Central memory CD4-positive, alpha-beta T cell (primary cell): ENCODE measurements at places on chromosomes 6 and 20.
A peak's percentile ranks its signal among the peaks of the same experiment; 100 is the strongest.

DNA sequence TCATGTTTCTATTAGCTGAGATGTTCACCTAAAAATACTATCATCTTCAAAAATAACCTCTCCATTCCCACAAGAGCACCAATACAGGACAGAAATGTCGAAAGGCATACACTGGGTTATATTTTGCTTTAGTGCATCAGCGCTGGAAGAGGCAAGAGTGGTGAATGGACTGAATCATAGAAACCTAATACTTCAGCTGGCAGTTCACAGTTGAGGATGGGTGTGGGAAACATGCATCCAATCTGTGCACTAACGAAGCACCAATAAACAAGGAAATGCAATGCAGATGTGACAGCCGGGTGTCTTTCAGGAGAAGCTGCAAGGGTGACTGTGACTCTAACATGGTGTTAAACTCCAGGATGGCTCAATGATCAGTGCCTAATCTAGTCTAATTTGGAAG is 365.8 kb downstream of the ESR1 start:
- DNase-seq, result no peak

- DNase-seq, result no peak
Measured at GRCh38 chr6:157206359-157206815, 116.9 kb downstream of the TMEM242 start.

- no peak for DNase-seq
Measured at GRCh38 chr6:79257381-79258205, 23.1 kb upstream of the HMGN3 start.

GRCh38 chr6:120230008-120230407 is 880.4 kb upstream of the MAN1A1 start:
- DNase-seq, result no peak

DNA sequence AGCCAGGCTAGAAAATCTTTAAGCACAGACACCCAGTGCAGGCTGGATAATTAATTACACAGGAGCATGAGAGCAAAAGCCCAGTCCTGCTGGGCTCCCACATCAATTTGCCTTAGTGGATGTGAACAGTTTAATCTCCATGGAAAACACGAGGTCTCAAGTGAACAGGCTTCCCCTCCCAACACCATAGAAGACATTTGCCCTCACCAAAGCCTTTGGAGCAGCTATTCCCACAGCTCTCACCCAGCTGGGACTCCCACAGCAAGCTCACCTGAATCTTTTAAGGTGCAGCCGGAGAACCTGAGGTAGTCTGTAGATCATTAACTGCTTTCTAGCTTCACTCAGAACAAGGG is 12.0 kb downstream of the TOMM6 start:
- no peak for DNase-seq

DNA sequence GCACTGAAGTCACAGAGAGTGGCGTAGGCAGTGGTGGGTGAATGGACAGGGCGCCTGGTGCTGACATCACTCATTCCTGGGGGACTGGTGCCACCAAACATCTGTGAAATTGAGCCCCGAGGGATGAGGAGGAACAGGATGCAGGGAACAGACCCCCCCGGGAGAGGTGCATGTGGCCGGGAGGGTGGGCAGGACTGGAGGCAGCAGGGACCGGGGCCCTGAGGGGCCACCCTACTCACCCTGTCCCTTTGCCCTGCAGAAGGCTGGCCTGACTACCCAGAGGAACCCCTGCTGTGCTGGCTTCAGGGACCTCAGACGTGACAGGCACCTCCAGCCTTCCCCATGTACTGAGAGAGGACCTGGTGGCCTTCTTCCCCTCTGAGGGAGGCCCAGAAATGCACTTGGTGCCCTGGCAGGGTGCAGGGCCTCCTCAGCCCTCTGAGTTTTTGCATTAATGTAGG is 25.1 kb downstream of the SYNDIG1 start:
- DNase-seq, result no peak

DNA sequence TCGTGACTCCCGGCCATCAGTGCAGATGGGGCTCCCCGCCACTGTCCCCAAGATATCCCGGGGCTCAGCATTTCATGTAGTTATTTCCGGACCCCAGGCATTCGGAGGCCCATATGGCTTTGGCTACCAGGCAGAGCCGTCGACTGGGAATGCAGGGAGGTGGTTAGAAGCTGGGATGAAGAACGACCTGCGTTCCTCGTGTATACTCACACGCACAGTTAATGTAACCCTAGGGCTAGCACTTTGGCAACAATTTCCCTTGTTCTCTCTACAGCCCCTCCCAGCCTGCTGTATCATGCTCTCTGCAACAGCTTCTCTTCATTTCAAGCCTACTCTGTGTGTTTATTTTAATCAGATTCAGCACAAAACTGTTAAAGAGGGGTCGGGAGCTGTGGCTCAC is 240.4 kb downstream of the MYLK4 start:
- DNase-seq, result no peak

- DNase-seq, result no peak
Measured at GRCh38 chr6:145263778-145264211, 471.5 kb downstream of the EPM2A start.

DNA sequence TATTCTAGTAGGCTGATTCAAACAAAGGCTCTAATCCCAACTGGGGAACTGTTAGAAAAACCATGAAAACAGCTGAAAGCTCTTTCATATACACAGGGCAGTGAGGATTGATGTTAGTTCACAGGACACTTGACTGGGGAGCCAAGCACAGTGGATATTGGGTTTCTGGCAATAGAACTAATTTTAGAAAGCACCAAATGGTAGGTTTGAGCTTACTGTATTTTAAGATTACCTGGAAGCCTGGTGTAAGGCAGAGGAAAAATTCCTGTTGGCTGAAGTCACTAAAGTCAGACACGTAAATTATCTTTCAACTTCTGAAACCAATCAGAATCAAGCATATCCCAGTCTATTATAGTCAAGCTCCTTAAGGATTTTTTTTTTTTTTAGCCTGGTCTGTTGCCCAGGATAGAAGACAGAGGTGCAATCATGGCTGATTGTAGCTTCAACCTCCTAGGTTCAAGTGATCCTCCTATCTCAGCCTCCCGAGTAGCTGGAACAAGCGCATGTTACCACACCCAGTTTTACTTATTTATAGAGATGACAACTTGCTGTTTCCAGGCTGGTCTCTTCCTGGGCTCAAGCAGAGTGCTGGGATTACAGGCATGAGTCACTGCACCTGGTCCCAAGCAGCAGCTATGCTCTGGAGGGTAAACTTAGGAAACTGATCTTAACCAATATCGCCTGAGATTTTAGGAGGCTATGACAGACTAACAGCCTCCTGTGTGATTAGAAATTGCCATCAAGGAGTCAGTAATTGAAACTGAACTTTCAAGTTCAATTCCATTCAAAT is 32.5 kb upstream of the SYNCRIP start:
- DNase-seq, result no peak

GRCh38 chr20:44075191-44075949 is 111.6 kb downstream of the JPH2 start:
- DNase-seq, result no peak

DNA sequence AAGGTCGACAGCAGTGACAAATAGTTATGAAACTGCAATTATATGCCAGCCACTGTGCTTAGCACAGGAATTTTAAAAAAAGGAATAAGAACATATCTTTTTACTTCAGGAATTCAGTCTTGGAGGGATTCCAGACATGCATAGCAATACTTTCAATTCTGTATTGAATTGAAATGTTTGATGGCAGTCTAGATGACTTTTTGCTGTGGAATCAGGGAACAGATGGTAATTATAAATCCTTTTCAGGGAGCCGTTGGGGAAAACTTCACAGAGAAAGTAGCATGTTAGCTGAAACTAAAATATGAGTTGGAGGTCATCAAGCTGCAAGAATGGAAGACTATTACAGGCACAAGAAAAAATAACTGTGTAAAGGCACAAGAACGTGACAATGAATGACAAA is 74.8 kb downstream of the IMPG1 start:
- DNase-seq, result no peak

DNA sequence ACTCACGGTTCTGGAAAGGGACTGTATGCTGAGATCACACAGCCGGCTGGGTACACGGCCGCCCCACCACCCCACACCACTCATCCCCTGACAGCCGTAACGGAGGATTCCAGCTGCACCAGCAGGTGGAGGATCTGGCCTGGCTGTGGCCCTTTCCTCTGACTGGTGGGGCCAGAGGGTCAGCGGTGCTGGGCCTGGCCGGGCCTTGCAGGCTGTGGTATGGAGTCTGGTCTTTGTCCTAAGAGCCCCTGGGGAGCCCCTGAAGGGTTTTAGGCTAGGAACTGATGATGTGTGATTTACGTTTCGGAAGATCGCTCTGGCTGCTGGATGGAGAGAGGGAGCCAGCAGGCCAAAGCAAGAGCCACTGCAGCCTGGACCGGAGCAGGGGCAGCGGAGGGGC is 26.6 kb downstream of the NOL4L start:
- no peak for DNase-seq

DNA sequence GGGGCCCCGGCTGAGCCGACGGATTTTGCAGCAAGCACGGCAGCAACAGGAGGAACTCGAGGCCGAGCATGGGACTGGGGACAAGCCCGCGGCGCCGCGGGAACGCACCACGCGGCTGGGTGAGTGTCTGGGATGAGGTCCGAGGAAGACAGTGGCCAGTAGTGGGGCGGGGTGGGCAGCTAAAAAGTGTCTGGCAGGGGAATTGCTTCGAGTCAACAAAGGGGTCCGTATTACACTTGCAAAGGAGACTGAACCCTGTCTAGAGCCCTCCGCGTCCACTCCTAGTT is 356 bp downstream of the BYSL start:
- peak; percentile 8 for DNase-seq

GRCh38 chr20:37231947-37232630 is 29.5 kb downstream of the GHRH start:
- no peak for DNase-seq

DNA sequence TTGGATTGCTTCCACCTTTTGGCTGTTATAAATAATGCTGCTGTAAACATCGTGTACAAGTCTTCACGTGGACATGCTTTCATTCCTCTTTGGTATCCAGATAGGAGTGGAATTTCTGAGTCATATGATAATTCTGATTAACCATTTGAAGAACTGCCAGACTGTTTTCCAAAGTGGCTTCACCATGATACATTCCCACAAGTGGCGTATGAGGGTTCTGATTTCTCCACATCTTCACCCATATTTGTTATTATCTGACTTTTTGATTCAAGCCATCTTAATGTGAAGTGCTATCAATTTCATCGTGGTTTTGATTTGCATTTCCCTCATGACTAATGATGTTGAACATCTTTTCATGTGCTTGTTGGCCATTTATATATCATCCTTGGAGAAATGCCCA is 2.9 kb upstream of the SNRPB start:
- no peak for DNase-seq

GRCh38 chr20:7094438-7094997 is 327.0 kb downstream of the BMP2 start:
- DNase-seq, result no peak

GRCh38 chr6:34213772-34214171 is 22.9 kb upstream of the HMGA1 start:
- DNase-seq, result no peak

DNA sequence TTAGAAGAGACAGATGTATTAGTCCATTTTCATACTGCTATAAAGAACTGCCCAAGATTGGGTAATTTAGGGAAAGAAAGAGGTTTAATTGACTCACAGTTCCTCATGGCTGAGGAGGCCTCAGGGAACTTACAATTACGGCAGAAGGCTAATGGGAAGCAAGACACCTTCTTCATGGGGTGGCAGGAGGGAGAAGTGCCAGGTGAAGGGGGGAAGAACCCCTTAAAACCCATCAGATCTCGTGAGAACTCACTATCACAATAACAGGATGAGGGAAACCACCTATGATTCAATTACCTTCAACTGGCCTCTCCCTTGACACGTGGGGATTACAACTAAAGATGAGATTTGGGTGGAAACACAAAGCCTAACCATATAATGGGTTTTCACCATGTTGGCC is 28.9 kb upstream of the PNRC1 start:
- no peak for DNase-seq

DNA sequence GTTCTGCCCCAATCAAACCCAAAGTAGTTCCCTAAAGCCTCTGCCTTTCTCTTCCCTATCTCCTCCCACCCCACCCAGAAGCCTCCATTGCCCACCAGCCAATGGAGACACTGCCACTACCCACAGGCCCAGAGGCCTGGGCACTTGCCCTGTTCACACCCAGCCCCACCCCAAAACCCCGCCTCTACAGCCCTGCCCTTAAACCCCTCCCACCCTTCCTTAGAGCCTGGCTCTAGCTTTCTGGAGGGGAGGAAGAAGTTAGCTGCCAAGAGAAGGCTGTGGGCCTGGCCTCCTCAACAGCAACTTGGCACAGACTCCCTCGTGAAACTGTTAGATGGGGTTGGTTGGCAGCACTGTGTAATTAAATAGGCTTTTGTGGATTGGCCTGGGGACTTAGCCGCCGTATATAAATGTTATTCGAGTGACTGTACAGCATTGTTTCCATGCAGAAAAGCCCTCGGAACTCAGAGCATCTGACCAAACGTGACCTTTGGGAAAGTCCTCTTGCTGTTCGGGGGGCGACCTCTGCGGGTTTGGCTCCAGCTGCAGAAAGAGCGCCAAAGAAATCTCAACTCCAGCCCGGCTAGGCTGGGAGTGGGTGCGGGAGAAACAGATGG is 31.4 kb downstream of the COL11A2 start:
- DNase-seq, result no peak

GRCh38 chr20:32456869-32457478 is 98.8 kb downstream of the ASXL1 start:
- no peak for DNase-seq

DNA sequence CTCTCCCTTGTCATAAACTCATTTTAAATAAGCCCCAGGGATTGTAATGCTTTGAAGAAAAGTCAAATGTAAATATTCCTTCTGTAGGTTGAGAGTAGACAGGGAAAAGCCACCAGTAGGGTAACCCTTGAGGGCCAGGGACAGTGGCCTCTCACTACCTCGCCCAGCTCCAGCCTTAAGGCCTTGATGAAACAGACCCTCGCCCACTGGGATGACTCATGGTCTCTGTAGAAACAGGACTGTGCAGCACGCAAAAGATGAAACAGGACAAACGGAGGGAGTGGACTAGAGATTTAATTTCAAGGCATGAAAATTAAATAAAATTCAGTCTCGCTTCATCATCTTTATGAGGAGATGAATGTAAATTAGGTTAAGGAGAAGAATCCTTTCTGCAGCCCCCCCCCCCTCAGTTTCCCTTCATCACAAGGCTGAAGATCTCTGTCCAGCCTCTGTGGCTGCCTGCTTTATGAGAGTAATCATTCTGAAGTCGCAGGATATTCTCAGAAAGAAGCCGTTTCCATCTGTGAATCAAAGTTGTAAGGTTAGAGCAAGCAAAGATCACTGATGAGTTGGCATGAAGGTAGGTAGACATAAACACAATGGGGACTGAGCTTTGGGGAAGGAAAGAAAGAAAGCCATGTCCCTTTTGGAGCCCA is 60.4 kb downstream of the TMEM200A start:
- DNase-seq, result no peak

- DNase-seq, result no peak
Measured at GRCh38 chr20:60999250-60999649, 252.8 kb upstream of the CDH4 start.
